ENCODE measurements at places on chromosomes 7 and 10.

DNA sequence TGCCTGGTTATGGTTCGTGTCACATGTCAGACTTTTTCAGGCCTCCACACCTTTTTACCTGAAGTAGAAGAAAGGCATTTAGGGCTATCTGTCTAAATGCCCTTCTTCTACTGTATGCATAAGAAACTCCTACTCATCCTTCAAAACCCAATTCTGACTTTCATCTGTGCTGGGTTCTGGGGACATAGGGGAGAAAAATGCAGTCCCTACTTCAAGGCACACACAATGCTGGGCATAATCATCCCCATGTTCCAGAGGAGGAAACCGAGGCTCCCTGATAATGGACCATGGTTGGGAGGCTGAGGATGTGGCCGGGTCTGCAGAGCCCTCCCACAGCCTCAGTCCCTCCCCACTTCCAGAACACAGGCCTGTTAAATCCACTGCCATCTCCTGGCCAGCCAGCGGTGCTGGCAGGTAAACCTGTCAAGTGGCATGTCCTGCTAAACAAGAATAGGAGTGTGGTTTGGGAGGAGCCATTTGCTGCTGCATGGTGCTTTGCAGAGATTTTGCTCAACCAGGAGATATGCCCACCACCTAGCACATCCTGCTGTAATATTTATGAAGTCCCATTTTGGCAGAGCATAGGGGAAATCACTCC, 32.0 kb downstream of the GRID1 start:
- DNase-seq: no peak

- DNase-seq: peak; percentile 81
Measured at GRCh38 chr7:82534684-82535083, 91.1 kb upstream of the CACNA2D1 start.

GRCh38 chr7:32890010-32890792, 1.4 kb downstream of the KBTBD2 start:
- peak; percentile 38 for DNase-seq

DNA sequence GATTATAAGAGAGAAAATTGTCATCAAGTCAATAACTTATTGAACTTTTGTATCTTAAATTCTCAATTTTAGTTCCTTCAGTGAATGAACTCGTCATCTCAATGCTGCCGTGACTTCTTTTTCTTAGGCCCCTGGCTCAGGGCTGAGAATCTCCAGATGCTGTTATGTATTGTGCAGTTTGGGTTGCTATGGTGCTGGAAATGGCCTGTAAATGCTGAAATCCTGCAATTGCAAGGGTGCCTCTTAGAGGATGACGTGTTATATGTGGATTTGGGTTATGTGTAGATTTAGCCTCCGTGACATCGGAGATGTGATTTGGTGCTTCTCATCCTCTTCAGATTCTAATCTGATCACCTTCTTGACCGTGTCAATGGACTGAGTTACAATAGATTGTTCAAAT, 55.7 kb upstream of the ZRANB1 start:
- DNase-seq: peak; percentile 23

GRCh38 chr10:64316416-64316815, 795.2 kb downstream of the REEP3 start:
- no peak for DNase-seq

- no peak for DNase-seq
Measured at GRCh38 chr7:80869106-80869784, 49.6 kb downstream of the SEMA3C start.

- no peak for DNase-seq
Measured at GRCh38 chr10:104472957-104473745, 119.5 kb downstream of the CFAP58 start.

DNA sequence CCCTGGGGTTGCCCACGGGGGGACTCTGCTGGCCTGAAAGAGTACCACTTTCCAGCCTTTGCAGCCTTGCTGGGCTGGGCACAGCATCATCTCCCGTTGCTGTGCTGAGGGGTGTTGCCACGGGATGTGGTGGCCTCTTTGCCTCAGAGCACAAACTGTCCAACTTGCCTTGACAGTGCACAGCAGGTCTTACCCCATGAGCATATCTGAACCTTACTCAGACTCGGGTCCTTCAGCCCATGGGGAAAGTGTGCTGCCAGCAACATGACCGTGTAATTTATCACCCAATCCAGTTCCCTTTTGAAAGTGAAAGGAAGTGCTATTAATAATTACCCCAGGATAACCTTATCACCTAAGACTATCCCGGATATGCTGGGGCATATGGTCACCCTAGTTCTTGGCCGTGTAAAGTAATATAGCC, 46.8 kb downstream of the TBXAS1 start:
- no peak for DNase-seq

- no peak for DNase-seq
Measured at GRCh38 chr7:41052736-41053135, 650.2 kb downstream of the INHBA start.

- no peak for DNase-seq
Measured at GRCh38 chr7:1738511-1738910, 68.4 kb downstream of the ELFN1 start.

GRCh38 chr10:89335226-89335625, 7.4 kb downstream of the IFIT3 start:
- DNase-seq: no peak

- DNase-seq: no peak
Measured at GRCh38 chr10:74928742-74929191, 102.4 kb downstream of the KAT6B start.

DNA sequence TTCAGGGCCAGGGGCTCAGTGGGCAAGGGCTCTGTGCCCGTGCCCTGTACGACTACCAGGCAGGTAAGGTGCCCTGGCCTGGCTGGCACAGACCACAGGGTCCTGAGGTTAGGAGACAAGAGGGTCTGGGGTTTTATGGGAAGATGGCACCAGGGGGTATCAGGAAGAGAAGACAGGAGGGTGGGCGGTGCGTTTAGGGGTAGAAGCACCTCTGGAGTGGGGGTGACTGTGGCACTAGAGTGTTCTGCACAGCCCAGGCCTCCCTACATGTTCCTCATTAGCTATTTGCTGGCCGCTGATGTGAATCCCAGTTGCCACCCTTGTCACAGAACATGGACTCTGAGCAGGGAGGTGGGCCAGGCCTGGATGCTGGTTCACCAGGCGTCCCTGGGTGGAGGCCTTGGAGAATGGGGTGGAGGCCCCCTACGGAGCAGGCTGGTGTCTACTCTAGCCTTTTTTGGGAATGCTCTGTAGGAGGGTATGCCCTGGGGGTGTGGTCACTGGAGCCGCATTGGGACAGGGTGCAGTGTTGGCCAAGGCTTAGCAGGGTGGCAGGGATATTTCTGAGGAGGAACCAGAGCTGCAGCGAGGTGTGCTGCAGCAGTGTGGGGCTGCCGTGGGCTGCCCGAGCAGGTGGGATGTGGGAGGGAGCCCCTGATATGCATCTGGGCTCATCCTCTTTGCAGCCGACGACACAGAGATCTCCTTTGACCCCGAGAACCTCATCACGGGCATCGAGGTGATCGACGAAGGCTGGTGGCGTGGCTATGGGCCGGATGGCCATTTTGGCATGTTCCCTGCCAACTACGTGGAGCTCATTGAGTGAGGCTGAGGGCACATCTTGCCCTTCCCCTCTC, 5.0 kb downstream of the PGAM2 start:
- DNase-seq: no peak

DNA sequence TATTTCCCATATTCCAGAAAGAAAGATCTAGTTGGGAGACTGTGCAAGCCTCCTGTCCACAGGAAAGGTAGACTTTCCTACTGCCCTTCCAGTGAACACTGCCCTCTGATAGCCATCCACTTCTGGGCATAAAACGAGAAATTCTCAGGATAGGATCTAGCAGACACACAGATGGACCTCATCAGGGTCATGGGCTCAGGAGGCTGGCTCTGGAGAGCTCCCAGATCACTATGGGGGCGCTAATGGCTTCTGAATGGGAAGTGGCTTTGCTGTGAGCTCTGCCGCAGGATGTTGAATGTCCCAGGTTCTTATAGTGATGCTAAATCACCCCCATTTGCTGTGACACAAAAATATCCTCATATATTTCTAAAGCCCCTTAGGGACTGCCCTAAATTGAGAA, 77.1 kb downstream of the SVIL start:
- DNase-seq: no peak

GRCh38 chr10:49429458-49429857, 33.6 kb upstream of the DRGX start:
- DNase-seq: no peak

- peak; percentile 49 for DNase-seq
Measured at GRCh38 chr7:149714910-149715471, 58.4 kb downstream of the ZNF467 start.

- no peak for DNase-seq
Measured at GRCh38 chr10:24869354-24870015, 82.9 kb downstream of the PRTFDC1 start.

GRCh38 chr10:97355571-97355975, 21.0 kb upstream of the FRAT2 start:
- DNase-seq: no peak

DNA sequence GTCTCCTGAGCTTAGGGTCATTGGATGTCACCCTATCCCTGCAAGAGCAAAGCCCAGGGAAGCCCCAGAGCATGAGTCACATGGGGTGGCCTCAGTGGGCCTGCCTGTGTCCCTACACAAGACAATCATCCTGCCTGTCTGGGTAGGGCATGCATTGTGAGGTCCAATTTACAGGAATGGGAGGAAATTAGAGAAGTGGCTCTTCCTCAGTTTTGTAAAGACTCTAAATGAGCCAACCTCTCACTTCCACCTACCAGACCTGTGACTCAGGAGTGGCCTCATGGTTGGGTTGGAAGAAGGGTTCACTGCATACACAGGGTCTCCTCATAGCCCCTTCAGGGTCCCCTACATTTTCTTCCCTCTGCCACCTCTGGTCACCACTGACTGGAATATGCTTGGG, 43.6 kb upstream of the SMNDC1 start:
- DNase-seq: no peak

DNA sequence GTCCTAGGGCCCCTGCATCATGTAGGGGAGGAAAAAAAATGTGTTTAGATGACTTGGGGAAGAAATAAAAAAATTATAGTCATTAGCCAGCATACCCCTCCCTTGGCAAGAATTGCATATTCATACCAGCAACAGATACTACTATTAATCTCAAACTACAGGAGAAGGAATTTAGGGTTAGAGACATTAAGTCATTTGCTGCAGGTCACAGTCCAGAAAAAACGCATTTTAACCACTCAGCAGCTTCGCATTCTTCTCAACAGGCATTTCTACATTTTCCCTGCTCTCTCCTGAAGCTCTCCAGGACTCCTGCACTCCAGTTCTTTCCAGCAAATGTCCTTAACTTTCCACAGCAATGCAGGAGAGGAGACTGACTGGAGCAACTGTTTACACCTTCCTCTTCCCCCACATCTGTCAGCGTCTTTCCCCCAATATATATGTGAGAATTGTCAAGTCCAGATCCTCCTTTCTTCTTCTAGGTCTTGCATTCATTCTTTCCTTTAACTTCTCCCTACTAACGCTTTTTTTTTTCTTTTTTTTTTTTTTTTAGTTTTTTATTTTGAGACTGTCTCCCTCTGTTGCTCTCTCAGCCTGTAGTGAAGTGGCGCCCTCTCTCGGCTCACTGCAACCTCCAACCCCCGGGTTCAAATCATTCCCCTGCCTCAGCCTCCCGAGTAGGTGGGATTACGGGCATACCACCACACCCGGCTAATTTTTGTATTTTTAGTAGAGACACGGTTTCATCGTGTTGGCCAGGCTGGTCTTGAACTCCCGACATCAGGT, 35.6 kb downstream of the PRPS1L1 start:
- DNase-seq: no peak

- DNase-seq: no peak
Measured at GRCh38 chr7:112414855-112415490, 35.3 kb upstream of the IFRD1 start.

DNA sequence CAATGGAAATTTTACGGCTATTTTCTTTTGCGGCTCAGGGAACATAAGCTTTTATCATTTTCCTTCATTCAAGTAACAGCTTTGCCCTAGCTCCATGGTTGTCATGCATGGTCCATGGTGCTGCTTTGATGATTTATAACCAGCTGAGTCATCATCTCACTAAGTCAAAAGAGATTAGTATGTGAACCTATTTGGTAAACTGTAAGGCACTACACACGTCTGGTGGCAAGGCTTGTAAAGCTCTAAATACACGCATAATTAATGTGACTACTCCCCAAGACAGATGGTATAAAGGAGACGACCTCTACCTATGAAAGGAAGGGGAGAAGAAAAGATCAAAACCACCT, 340.2 kb downstream of the KCNMA1 start:
- DNase-seq: peak; percentile 64

GRCh38 chr10:83925133-83925532, 214.2 kb upstream of the GHITM start:
- no peak for DNase-seq

- no peak for DNase-seq
Measured at GRCh38 chr10:10527861-10528562, 489.7 kb upstream of the CELF2 start.

- DNase-seq: no peak
Measured at GRCh38 chr10:103820101-103821062, 35.0 kb downstream of the SH3PXD2A start.

DNA sequence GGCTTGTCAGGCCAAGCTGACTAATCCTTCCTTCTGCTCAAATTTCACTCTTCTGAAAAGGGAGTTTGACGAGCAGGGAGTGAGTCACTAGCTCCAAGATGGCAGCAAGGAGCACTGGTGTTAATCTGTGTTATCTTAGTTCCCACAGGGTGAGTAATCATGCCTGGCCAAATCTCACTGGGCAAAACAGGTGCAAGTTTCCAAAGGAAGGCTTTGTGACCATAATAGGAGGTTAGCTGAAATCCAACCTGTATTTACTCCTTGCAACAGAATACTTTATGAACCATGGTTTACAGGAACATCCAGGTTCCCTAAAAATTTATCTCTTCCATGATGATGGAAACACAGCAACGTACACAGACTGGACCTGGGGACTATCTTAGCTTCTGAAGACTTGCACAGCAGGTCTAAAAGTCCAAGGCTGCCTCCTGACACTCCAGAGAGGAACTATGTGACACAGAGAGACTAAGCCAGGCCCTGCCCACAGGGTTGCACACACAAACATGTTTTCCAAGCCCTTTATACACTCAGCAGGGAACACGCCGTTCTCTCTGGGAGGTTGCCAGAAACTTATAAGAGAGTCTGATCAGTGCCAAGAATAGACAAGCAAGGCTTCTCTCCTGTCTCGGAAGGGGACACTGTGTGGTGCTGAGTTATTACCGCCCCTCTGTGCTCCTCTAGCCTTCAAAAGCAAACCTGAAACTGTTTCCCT, 46.3 kb downstream of the PDK4 start:
- DNase-seq: peak; percentile 85

DNA sequence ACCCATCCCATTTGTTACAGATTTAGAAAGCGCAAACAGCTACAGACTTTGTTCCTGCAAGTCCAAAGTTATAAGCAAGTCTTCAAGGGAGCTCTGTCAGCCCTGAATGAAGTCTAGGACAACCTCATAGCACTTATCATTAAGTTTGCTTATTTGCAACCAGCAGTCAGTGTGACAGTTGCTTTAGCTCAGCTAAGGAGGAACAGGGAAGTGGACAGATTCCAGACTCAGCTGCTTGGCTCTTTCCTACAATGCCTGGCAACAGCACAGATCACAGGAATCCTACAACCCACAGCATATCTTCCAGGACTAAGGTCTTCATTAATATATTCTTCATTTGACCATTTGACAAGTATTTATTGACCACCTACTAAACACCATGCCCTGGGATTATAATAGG, 17.4 kb upstream of the KIF5B start:
- DNase-seq: peak; percentile 18

- no peak for DNase-seq
Measured at GRCh38 chr10:84254552-84255478, 10.0 kb downstream of the RGR start.

GRCh38 chr10:49169776-49170175, 18.4 kb downstream of the TMEM273 start:
- DNase-seq: no peak

GRCh38 chr7:77580762-77581350, 43.8 kb downstream of the PTPN12 start:
- no peak for DNase-seq

Measured in foreskin fibroblast (primary cell).